Cardiac muscle cell (in vitro differentiated cells and primary cell): ENCODE measurements at places on chromosomes 1 and 21. TPM values are rescaled to one million over a fixed set of nuclear protein-coding genes. Genes with fewer than 3 reads are reported as not detected.

DNA sequence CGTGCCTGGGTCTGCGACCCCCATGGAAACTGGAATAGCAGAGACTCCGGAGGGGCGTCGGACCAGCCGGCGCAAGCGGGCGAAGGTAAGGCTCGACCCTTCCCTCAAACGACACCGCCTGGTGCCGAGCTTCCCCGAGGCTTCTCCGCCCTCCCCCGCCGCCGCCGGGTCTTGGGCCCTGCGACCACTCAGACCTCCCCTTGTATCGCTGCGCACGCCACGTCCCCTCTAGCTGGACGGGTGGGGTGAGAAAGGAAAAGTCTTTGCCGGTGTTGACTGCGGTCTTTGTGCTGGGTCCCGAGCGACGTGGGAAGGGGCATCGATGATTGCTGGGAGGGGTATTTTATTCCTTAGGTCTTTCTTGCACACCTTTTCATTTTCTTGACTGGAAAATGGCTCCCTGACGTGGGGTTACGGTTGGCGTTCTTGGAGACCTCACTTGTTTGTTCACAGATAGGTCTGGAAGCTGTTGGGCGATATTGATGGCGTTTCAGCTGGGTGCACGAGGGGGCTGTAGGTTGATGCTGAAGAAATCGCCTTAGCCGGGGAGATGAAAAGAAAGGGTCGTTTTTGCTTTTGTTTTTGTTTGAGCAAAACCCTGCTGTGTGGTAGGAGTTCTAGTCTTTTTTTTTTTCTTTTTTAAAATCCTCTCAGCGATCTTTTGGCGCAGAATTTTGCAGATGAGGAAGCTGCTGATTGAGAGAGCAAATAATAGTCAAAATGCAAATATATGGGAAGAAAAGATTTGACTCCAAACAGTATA is 776 bp downstream of the KDM1A start:
- peak; percentile 68 for DNase-seq

GRCh38 chr1:14602136-14602535 is 3.7 kb downstream of the KAZN start:
- peak; percentile 81 for DNase-seq

Gene HEYL
- total RNA-seq = 0.71 and 0.88 TPM in 2 replicates

Gene LCA5L
- total RNA-seq = 2.0 and 2.9 TPM in 2 replicates

- DNase-seq = peak; percentile 68
Observed at GRCh38 chr1:67019600-67020136, 34.3 kb downstream of the SLC35D1 start.

- no peak for DNase-seq
Observed at GRCh38 chr1:162384601-162385279, 3.2 kb downstream of the C1orf226 start.
